Right renal pelvis (tissue), 4 donors: ENCODE measurements at places on chromosomes 12 and 14. TPM values are rescaled to one million over a fixed set of nuclear protein-coding genes. Genes with fewer than 3 reads are reported as not detected.

- DNase-seq, result no peak
Observed at GRCh38 chr12:26273811-26274210, 78.4 kb downstream of the SSPN start.

IL31 gene
- polyA plus RNA-seq, result not detected

EIF2B1 gene
- 65.7 TPM for polyA plus RNA-seq

- DNase-seq, result no peak
Observed at GRCh38 chr12:110123919-110124268, 263 bp upstream of the IFT81 start.

DNA sequence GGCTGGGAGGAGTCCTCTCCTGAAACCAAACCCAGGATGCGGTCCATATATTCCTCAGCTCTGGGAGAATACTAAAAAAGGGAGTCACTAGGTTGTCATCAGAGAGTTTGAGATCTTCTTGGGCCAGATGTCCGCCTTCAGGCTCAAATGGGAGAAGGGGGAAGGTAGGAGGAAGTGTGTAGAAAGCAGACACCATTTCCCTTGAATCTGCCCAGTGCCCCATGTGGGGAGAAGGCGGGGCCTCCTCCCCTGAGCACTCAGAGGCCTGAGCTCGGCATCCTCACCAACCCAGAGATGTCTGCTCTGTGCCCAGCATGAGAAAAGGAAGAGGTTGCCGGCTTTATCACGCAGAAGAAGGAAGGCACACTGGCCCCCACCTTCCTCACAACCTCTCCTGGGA is 37.3 kb downstream of the LTBP2 start:
- DNase-seq, result peak; percentile 24

FGF23 gene
- 0.06 TPM for polyA plus RNA-seq

DNA sequence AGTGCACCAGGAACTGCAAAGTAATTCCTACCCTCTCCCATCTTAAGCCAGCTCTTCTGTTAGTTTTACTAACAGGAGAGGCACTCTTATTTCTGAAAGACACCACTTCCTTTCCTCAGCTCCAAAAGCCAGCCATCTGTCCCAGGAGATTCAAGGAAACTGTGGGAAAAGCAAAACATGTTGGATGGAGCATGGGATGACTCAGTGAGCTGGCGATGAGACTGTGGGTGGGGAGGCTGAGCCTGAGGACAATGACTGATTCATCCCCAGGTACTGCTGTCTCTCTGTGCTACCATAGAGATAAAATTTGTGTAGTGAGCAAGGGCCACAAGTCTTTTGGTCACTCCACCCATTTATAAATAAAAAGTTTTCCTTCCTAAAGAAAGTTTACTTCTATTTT is 141.4 kb downstream of the MYRFL start:
- no peak for DNase-seq

DNA sequence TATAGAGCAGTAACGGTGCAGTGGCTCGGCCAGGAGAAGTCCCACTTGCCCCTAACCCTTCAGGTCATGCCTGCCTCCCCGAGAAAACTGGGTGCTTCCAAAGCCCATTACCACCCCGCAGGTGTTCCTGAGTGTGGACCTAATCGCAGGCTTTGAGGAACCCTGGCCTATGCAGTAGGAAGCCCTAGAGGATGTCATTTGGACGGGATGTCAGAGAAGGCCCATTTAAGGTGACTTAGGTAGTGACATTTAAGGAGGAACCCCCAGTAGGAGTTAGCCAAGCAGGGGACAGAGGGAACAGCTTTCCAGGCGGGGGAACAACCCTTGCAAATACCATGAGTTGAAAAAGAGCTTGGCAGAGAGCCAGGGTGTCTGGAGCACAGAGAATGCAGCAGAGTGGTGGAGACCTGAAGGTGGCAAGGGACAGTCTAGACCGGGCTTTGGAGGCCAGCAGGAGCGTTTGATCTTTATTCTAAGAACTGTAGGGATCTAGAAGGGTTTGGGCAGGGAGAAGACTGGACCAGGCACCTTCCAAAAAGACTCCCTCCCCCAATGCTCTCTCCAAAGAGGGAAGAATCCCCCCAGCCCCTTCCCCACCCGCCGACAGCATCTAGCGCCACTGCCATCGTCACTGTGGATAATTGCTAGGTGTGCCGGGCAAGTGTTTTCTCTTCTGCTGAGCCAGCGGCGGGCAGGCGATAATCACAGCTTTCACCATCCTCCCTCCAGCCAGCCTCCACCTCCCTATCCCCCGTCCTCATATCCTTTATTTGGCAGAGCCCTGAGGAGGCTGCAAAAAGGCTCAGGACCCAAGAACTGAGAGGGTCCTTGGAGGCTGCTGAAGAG is 33.3 kb upstream of the BEGAIN start:
- no peak for DNase-seq

- DNase-seq, result no peak
Observed at GRCh38 chr14:87992346-87992717, 650 bp downstream of the GALC start.

DNA sequence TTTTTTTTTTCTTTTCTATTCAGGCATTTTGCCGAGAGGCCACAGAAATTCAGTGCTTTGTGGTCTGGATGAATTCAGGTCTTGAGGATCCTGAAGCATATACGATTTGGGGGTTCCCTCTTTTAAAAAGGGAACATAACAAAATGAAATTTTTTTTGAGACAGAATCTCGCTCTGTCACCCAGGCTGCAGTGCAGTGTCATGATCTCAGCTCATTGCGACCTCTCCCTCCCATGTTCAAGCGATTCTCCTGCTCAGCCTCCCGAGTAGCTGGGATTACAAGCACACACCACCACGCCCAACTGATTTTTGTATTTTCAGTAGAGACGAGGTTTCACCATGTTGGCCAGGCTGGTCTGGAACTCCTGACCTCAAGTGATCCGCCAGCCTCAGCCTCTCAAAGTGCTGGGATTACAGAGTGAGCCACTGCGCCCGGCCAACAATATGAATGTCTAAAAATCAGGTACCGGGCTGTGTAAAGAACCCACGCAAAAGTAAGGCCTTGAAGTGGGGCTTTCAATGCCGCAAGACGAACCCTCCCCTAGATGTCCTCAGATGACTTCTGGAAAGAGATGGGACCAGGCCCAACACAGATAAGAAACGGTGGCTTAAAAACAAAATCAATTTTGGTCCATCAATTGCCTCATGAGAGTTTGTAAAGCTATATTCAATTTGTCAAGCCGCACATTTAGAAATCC is 30.0 kb downstream of the TESC start:
- no peak for DNase-seq

DNA sequence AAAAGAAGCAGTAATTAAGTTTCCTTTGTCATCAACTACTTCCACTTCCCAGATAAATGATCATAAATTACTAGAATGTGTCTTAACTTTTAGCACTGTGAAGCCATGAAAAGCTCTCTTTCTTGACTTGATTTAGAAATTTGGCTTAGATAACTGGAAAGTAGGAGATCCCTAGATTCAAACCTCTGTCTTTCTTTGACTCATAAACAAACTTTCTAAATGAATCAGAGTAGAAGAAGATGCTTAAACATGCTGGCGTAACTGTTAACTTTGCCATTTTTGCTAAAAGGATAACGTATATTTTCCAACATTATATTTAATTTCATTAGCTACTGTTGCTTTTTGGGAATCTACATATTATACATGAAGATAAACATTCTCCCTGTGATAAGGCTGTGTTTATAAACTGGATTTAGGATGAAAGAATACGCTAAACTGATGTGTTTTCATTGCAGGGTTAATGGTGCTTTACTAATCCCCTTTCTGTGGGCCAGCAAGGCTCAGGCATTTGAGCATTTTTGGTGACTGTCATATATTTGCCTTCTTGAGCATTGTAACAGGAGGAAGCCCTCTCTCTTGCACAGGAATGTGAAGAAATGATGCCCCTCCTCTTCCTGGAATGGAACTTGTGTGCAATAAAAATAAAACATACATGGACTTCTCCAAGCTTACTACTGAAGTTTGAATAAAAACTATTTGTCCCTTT is 301.4 kb downstream of the BMP4 start:
- DNase-seq, result no peak

LRRC23 gene
- polyA plus RNA-seq, result 20.1 TPM

DNA sequence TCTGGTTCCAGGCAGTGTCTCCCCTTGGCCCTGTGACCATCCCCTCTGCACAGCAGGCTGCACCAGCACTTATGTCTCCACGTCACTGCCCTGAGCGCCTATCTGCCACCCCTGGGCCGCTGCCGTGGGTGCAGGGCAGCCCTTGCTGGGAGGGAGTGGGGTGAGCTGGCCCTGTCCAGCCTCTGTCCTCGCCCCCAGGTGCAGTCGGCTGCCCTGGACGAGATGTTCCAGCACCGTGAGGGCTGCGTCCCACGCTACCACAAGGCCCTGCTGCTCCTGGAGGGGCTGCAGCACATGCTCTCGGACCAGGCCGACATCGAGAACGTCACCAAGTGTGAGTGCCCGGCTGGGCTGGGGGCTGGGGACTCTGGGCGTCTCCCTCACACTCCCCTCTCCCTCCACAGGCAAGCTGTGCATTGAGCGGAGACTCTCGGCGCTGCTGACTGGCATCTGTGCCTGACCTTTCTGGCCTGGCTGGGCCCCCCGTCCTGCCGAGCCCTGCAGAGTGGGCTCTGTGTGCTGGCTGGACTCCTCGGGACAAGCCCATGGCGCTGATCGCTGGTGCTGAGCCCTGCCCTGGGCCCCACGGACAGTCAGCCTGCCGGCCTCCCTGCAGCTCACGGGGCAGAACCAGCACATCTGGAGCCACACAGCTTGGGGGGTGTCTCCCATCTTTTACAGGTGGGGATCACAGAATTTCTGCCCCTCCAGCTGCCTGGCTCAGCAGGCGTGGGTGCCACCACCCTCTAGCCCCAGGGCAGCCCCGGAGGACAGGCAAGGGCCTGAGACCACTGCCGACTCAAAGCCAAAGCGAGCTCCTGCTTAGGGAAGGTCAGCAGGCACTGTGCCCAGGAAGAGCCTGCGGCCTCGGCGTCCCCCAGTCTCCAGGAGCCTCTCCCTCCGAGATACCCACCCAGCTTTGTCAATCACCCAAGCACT is 7.9 kb upstream of the PUS1 start:
- DNase-seq, result no peak

LMNTD1 gene
- 0.12 TPM for polyA plus RNA-seq

DNA sequence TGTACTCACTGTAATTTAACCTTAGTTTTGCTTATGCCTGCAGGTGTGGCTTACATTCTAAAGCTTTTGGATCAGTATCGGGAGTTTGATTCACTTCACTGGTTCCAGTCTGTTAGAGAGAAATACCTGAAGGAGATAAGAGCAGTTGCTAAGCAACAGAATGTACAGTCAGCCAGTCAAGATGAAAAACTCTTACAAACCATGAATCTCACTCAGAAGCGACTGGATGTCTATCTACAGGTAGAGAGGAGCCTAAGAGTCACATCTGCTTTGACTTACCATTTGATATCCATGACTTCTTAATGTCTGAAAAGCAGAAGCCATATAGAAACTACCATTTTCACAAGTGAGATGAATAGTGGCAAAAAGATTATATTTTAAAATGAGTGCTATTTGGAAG is 56.5 kb downstream of the WASHC4 start:
- no peak for DNase-seq

GRCh38 chr14:20671597-20672283 is 12.6 kb upstream of the RNASE4 start:
- no peak for DNase-seq

CREBL2 gene
- 36.0 TPM for polyA plus RNA-seq

PMEL gene
- 2.1 TPM for polyA plus RNA-seq

NFE2 gene
- 2.6 TPM for polyA plus RNA-seq

KRT73 gene
- polyA plus RNA-seq, result not detected

GRIP1 gene
- polyA plus RNA-seq, result 21.5 TPM

GRCh38 chr12:110741341-110742095 is 1.2 kb downstream of the PPP1CC start:
- no peak for DNase-seq

- no peak for DNase-seq
Observed at GRCh38 chr12:96219700-96220206, 25.6 kb downstream of the ELK3 start.

GRCh38 chr12:6783828-6784227 is 5.5 kb upstream of the CD4 start:
- no peak for DNase-seq

GRCh38 chr12:52191841-52192791 is at the start of gene KRT80:
Gene KRT80, minus strand, starts transcription at chr12:52192014. Its CDS starts 112 bp downstream, at chr12:52191902.
- no peak for DNase-seq

DNA sequence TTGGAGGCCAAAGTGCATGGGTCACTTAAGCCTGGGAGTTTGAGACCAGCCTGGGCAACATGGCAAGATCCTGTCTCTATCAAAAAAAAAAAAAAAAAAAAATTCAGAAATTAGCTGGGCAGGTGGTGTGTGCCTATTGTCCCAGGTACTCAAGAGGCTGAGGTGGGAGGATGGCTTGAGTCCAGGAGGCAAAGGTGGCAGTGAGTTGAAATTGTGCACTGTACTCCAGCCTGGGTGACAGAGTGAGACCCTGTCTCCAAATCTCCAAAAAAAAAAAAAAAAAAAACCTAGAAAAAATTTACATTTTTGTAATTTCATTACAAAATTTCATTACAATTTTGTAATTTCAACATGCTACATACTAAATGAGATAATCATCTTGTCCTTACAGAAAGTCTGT is 42.7 kb downstream of the SYNE2 start:
- no peak for DNase-seq

- no peak for DNase-seq
Observed at GRCh38 chr12:80777587-80777986, 60.9 kb downstream of the MYF5 start.

GRCh38 chr12:123445388-123446332 is 9.2 kb upstream of the RILPL2 start:
- no peak for DNase-seq

DNA sequence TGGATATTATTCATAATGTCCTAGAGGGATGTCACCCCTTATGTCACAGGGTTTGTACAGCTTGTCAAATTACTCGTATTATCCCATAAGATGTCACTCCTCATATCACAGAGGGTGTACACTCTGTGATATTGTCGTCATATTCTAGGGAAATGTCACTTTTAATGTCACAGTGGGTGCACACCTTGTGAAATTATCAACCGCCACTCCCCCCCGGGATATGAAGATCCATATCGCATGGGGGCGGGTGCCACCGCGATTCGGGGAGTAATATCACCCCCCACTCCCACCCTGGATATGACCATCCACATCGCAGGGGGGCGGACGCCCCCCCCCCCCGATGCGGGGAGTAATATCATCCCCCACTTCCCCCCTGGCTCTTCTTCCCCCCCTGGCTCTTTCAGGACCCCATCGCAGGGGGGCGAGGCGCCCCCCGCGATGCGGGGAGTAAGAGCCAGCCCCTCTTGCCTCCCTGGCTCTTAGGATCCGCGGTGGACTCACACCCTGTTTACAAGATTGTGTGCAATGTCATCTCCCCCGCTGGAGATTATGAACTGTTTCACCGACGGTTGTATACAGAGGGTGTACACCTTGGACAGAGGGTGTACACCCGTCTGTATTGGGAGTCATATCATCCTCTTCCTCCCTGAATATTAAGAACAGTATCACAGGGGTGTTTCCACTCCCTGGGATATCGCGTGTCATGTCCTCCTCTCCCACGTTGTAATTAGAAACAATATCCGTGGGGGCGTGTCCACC is 92.8 kb downstream of the FRMD6 start:
- DNase-seq, result no peak

RNF212B gene
- polyA plus RNA-seq, result 1.3 TPM

- DNase-seq, result no peak
Observed at GRCh38 chr12:63206494-63206893, 55.5 kb upstream of the AVPR1A start.
